ENCODE measurements at places on chromosomes 11 and 22.

- DNase-seq: no peak
Observed at GRCh38 chr22:31055635-31056159, 25.4 kb upstream of the SMTN start.

- DNase-seq: no peak
Observed at GRCh38 chr11:61404641-61405040, 12.3 kb downstream of the TMEM216 start.

GRCh38 chr11:69601011-69601975, 39.7 kb upstream of the CCND1 start:
- no peak for DNase-seq

DNA sequence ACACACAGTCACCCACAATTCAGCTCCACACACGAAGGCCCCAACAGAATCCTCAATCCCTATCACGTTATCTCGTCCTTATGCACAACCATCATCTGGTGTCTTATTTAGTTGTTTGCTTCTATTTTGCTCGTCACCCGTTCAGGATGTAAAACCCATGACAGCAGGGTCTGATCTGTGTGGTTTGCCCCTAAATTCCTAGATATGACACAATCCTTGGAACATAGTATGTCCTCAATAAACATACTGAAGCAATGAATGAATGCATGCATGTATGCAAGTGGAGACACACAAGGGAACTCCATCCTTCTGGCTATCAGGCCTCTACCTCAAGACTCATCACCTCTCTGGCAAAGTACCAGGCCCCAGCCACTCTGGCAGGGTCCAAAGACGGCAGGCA, 20.2 kb downstream of the STARD10 start:
- no peak for DNase-seq

DNA sequence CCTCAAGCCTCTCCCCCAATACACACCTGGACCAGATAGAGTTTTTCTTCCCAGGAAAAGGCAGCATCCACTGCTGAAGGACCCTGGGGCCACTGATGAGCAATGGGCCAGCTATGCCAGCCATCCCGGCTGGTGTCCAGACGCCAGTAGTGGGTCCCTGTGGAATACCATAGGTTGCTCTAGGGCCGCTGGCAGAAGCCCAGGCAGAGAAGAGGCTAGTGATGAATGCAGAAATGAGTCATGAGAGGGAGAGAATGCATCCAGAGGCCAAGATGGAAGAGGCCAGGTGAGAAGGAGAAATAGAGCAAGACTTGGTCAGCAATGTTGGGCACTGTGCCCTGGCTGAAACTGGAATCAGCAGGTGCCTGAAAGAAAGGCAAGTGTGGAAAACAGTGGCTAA, 8.9 kb downstream of the HPX start:
- no peak for DNase-seq

- DNase-seq: no peak
Observed at GRCh38 chr22:34842630-34843029, 223.3 kb upstream of the ISX start.

DNA sequence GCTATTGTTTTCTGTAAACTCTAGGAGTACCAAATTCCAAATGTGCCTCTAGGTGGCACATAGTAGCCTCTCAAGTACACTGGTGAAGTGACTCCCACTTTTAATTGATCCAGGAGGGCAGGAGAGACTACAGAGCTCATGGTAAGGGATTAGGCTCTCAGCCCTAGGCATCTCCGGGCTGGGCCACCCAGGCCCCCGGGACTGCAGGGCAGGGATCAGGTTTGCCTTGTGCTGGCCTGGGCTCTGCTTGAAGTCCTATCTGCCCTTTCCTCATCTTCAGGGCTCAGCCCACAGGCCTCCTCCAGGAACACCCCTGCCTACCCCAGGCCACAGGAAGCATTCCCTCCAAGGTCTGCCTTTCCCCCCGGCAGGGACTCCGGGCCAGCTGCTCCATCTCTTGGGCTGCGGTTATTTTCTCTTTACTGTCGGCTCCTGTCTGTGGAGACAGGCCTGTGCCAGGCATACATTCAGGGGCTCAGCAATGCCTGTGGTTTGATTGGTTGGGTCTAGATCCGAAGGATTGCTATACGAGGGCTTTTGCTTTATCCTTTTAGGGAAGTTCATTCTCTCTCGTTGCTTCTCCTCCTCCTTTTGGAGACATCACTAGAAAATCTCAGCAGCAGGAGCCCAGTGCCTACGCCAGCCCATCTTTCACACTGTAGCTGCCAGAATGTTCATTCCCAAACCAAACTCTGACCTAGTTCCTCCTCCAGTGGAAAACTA, 32.8 kb downstream of the PARVA start:
- DNase-seq: no peak

DNA sequence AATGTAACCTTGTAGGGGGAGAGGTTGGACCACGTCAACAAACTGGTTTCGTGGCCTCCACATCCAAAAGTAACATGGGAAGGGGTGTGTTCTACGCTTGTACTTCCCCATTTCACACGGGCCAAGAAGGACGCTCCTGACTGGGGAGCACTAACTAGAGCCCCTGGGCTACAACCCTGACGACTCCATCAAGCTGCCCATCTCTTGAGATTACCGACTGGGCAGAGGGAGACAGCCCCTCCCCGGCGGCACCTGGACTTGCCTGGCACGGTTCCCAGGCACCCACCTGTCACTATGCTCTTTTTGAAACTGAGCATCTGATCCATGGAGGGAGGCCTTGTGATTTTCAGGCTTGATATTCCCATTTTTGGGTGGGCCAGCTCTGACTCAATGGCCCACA, 68.5 kb downstream of the SHANK2 start:
- no peak for DNase-seq
